NCI-H1436 treated with DMSO at 0.1 percent for 48 hours (cell line): ENCODE measurements at places on chromosomes 4 and X.

- no peak for DNase-seq
Observed at GRCh38 chr4:100960232-100960631, 387.1 kb downstream of the PPP3CA start.

DNA sequence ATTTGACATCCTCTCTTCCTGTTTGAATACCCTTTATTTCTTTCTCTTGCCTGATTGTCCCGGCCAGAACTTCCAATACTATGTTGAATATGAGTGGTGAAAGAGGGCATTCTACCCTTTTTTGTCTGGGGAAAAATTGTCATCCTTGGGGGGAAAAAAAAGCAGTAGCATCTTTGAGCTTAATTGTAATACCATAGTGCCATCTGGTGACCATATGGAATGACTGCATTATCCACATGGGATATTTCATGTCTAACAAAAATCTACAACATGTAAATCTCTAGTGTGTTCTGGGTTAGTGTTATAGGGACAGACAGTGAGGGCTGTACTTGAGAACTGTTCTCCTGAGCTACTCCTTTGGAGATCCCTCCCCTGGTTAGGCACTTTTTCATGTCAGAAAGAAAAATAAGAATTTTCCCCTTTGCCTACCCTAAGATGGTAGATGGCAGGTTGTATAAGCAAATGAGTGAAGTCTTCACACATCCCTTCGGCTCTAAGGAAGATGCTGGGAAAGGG, 26.0 kb downstream of the CAPN6 start:
- DNase-seq: no peak

DNA sequence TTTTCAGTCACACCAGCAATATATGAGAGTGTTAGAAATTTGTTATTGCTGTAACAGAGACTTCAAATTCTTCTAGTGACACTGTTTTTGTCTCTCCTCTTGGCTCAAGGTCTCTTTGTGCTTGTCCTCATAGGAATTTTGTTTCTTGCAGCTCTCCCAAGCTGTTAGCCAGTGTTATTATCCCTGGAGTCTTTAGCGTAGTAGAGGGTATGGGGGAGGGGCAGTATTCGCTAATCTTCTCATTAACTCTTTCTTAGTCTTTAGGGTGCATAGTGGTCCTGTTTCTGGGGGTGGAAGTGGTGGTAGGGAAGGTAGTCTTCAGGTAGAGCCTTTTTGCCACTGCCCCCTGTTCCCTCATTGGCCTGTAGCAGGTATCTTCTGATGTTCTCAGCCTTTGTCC, 79.4 kb downstream of the JADE3 start:
- no peak for DNase-seq

GRCh38 chr4:25538430-25538829, 117.2 kb upstream of the SLC34A2 start:
- no peak for DNase-seq

GRCh38 chr4:6044276-6044675, 26.0 kb upstream of the C4orf50 start:
- no peak for DNase-seq

GRCh38 chrX:104254442-104255115, at the start of gene ESX1:
TSS of gene ESX1 (minus strand) at chrX:104254933. CDS start at chrX:104254849, 84 bp downstream.
- DNase-seq: no peak

DNA sequence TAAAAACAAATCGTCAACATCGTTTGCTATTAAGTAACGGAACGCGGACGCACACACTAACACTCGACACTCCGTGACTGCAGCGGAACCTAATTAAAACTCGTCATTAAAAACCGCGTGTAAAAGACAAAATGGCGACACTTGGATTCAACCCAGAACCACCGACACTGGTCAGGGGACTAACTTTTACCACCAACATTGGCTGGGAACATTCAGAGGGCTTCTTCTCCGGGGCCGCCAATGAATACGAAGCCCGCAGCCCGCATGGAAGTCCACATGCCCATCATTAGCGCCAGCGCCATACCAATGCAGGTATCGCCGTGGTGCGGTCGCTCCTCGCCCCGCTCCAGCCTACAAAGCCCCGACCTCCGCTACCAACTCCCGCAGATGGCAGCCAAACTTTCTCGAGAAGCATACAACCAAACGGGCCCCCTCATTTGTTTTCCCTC, 498 bp downstream of the RBMX start:
- no peak for DNase-seq

DNA sequence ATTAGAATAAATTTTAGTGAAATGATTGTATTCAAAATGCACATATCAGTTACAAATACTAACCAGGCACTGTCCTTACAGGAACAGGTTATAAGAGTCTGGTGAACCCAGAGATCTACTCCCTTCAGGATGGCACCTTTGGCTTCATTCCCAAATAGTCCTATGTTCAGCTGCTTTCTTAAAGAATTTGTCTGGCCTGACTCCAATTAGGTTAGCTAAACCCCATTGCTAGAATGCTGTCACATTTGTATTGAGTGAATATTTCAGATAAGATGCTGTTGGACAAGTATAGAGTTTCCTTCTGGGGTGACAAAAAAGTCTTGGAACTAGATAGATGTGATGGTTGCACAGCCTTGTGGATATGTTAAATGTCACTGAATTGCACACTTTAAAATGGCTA, 69.4 kb downstream of the EFHC2 start:
- no peak for DNase-seq

GRCh38 chrX:2387614-2388239, 113.0 kb downstream of the DHRSX start:
- no peak for DNase-seq

DNA sequence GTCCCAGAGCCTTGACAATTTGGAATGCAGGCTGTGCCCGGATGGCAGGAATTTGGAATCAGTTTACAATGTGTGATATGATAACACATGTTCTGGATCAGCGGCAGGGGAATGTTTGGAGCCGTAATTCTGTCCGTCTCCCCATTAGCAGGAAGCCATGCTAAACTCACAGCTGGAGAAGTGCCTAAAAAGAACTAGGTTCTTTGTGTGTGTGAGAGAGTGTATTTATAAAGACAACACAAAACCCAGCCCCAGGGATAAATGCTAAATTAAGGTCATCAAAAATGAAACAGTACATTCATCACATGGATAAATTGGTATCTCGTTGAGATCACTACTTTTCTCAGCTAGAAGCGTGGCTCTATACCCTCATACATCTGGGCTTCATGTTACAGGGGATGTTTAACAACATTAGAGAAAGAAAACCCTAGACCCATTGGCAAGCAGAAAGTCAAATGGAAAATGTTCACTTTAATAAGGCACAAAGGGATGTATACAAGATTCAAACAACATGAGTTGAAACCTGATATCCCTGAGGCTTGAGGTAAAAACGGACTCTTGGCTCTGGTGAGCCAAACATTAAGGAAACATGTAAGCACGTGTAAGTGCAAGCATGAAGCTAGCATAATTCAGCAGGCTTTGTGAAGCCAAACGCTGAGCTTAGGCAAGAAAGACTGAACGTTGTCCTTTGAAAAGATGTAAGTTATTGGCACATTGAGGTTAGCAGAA, 18.0 kb upstream of the TMEM131L start:
- DNase-seq: peak; percentile 67

DNA sequence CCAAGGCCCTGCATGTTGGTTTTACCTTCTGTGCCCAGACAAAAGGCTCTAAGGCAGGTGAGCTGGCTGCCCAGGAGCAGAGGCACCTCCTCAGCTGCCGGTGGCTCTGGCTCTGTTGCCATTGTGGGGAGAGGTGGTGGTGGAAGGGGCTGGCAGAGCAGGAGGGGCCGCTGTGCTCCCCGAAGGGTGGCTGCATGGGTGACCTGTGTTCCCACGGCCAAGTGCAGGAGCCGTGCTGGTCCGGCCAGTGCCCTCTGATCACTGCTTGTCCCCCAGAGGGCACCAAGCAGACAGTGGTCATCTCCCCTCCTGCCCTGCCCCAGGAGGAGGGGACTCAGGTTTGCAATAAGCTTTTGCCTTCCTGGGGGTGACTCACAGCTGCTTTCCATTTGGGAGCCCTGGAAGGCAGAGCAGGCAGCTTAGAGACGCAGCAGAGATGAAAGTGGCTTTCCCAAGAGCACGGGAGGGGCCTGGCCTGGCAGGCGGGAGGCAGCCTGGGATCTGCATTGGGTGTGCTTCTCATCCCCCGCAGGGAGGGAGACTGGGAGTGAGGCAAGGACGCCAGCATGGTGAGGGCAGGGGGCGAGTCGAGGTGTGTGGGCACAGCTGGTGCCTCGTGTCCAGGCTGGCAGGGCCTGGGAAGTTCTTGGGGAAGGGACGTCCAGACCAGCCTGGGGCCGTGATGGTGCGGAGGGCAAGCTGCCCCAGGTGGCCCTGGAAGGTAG, 28.7 kb downstream of the DOK7 start:
- no peak for DNase-seq

DNA sequence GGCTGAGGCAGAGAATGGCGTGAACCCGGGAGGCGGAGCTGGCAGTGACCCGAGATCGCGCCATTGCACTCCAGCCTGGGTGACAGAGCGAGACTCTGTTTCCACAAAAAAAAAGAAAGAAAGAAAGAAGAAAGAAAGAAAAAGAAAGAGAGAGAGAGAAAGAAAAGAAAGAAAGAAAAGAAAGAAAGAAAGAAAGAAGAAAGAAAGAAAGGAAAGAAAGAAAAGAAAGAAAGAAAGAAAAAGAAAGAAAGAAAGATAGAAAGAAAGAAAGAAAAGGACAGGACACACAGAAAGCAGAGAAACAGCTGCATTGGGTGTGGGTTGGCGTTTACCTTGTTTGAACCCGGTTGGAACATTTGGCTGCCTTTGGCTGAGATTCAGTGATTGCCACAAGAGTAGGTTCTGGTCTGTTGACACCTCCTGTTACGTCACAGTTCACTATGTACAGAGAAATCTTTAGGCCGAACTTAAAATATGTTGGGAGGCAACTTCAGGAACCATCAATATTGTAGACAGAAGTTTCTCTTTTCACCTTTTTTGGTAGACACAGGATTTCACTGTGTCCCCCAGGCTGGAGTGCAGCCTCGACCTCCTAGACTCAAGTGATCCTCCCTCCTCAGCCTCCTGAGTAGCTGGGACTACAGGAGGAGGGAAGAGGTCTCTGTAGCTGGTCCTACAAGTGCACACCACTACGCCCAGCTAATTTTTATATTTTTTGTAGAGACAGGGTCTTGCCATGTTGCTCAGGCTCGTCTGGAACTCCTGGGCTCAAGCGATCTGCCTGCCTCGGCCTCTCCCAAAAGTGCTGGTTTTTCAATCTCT, 16.3 kb upstream of the PLCXD1 start:
- no peak for DNase-seq

GRCh38 chr4:178339769-178340168, 897.5 kb upstream of the AGA start:
- DNase-seq: no peak

DNA sequence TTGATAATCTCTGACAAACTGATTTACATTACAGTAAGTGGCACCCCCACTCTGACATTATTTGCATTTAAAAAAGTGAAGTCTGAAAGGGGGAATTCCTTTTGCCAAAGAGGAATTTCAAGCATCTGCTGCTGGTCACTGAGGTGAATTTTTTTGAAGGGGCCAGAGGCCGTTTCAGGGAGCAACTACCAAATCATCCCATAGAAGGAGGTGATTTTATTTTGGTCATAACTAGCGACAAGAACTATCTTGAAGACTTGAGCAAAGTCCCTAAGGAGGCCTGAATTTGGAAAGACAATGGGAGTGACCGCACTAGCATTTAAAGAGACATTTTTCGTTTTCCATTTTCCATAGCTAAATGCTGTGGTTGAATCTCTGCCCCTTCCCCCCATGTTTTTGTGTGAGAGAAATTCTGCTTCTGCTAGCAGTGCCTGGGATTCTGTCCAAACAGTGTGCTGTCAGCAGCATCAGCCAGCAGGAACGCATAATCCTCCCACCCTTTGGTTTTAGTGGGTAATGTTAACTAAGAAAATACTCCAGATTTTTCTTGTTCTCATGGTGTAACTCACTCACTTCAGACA, 110.1 kb upstream of the MED14 start:
- no peak for DNase-seq

GRCh38 chr4:70613306-70614183, 15.0 kb upstream of the ENAM start:
- DNase-seq: no peak

DNA sequence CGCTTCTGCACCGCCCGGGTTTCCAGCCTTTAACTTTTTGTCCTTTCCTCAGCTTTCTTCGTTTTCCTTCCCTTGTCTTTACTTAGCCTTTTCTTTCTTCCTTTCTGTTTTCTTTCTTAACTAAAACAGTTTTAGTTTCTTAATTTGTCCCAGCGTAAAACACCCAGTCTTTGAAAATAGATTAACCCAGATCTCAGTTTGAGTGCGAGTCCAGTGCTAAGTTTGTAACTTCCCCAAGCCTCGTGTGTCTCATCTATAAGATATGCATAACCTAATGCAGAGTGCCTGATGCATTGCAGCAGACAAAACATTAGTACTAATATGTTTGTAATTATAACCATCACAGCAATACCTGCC, 460 bp upstream of the GEMIN8 start:
- DNase-seq: no peak

GRCh38 chrX:94288972-94289371, 615.0 kb downstream of the FAM133A start:
- DNase-seq: no peak

GRCh38 chr4:146485968-146486367, 35.8 kb downstream of the SLC10A7 start:
- DNase-seq: no peak

GRCh38 chr4:113824396-113824795, 62.9 kb upstream of the CAMK2D start:
- no peak for DNase-seq
